Liver (tissue), 10 donors: ENCODE measurements at places on chromosomes 1 and 21. TPM values are rescaled to one million over a fixed set of nuclear protein-coding genes. Genes with fewer than 3 reads are reported as not detected.

NT5C1A gene
- total RNA-seq: 0.08 TPM

KRTAP21-2 gene
- total RNA-seq: not detected

CELA2B gene
- total RNA-seq: not detected

OR1C1 gene
- total RNA-seq: not detected

FRRS1 gene
- total RNA-seq: 87.4 TPM

RHEX gene
- total RNA-seq: 2.8 TPM

CDC7 gene
- 0.59 TPM for total RNA-seq
